NCI-H446 (cell line): ENCODE measurements at places on chromosomes 7 and 10.

GRCh38 chr7:117251687-117252086, 71.2 kb downstream of the WNT2 start:
- no peak for DNase-seq

GRCh38 chr7:130875-131780, 61.2 kb upstream of the FAM20C start:
- DNase-seq: no peak

- no peak for DNase-seq
These were observed 22.2 kb upstream of the UNCX start for GRCh38 chr7:1210321-1210978.

DNA sequence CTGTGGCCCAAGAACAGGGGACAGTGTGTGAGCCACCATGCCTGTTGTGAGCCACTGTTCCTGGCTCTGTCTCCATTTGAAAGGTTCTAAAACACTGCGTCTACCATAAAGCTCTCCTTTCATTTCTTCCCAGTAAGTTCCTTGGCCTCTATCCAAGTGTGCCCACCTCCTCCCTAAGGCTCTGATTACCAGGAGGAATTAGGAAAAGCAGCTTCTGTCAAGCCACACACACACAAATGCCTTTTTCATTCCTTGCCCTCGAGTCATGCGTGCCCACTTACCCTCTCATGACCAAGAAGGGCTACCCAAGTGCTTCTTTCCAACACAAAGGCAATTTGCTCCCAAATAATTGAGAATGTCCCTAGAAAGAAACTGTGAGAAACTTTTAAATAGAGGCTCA, 70.8 kb upstream of the PARD3 start:
- no peak for DNase-seq
